ENCODE measurements at places on chromosomes 5 and 9.

DNA sequence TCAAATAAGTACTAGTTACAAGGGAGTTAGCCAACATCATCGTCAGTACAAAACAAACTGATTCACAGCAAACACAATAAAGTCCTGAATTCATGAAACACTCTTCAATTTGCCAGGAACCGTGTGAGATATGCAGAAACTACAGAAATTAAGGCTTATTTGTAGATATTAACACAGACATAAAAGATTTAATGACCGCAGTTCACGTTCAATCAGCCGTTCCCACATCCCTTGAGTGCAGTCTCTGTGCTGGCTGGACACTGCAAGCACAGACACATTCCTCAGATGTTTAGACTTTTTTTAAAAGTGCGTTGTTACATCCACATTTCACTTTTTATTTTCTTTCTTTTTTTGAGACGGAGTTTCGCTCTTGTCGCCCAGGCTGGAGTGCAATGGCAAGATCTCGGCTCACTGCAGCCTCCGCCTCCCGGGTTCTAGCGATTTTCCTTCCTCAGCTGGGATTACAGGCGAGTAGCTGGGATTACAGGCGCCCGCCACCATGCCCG is 566 bp upstream of the CEP78 start:
- no peak for DNase-seq

GRCh38 chr5:177378884-177379883 is 5.0 kb upstream of the SLC34A1 start:
- no peak for DNase-seq

DNA sequence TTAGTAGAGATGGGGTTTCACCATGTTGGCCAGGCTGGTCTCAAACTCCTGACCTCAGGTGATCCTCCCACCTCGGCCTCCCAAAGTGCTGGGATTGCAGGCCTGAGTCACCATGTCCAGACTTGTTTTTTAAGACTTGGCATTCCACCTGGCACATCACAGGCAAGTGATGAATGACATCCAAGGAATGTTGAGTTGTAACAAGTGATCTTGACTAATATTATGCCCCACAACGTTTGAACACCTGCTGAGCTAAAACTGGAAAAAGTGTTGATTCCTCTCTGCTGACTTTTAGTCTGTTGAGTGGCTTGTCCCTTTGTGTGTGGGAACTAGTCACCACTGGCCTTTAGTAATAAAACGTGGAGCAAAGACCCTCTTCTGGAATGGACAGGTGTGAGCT is 54.6 kb downstream of the SUB1 start:
- DNase-seq, result no peak

DNA sequence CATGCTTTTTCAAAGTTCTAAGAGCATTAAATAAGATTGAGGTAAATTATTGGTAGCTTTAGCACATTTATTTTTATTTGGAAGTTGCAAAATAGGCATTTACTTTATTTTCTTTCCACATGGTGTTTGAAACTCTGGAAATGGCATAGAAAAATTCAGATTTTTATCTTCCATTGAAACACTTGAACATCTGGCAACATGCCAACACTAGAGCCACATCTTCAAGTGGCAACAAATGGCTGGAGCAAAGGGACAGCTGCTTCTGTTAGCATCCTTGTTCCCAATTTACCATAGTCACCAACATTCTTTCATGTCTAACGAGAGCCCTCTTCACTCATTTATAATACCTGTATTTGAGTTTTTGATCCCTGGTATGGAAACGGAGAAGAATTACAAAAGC is 539.9 kb downstream of the ZNF608 start:
- DNase-seq, result no peak

- DNase-seq, result no peak
These were observed 292.9 kb downstream of the MED10 start for GRCh38 chr5:6085341-6085860.

- no peak for DNase-seq
These were observed 170.5 kb downstream of the DCP2 start for GRCh38 chr5:113147101-113147508.

DNA sequence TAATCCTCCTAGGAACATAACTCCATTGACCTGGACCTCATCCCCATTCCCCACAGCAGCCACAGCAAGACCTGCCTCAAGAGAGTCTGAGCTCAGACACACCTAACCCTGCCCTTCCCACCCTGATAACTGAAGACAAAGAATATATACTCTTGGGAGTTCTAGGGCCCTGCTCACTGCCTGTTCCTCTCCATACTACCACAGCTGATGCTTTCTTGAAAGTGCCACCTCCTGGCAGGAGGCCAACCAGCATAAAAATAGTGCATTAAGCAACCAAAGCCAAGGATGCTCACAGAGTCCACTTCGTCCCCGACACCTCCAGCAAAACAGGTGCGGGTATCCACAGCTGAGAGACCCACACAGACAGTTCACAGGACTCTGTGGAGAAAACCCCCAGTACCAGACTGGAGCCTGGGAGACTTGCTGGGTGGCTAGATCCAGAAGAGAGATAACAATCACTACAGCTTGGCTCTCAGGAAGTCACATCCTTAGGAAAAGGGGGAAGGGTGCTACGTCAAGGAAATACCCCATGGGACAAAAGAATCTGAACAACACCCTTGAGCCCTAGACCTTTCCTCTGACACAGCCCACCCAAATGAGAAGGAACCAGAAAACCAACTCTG is 23.5 kb downstream of the FAM114A2 start:
- DNase-seq, result no peak

GRCh38 chr9:130834371-130835336 is at the start of gene ABL1:
Gene ABL1 (plus strand): TSS chr9:130835254. CDS start chr9:130835447, 193 bp downstream.
- DNase-seq, result no peak

DNA sequence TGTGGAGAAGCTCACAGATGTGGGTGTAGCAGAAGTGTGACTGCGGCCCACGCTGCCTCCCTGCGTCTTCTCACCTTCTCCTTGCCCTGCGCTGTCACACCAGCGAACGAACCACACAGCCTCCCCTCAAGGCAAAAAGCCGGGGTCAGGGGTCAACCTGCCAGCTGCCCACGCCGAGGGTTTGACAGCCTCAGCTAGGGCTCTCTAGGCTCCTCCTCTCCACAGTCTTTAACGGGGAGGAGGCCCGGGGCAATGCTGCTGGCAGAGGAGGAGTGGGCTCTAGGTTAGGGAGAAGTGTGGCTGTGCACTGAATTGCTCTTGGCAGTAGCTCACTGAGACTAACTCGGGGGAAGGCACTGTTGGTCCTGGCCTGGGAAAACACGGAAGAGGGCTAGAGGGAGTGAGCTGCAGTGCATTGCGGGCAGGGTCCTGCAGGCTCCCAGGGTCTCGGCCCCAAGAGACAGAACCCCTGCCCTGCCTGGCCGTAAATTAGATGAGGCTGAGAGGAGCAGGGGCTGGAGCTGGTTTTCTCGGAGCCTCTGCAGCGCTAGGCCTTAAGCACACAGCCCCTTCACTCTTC is 4.2 kb upstream of the TRIM52 start:
- no peak for DNase-seq

GRCh38 chr5:133222040-133222439 is 170.2 kb downstream of the HSPA4 start:
- DNase-seq, result no peak

DNA sequence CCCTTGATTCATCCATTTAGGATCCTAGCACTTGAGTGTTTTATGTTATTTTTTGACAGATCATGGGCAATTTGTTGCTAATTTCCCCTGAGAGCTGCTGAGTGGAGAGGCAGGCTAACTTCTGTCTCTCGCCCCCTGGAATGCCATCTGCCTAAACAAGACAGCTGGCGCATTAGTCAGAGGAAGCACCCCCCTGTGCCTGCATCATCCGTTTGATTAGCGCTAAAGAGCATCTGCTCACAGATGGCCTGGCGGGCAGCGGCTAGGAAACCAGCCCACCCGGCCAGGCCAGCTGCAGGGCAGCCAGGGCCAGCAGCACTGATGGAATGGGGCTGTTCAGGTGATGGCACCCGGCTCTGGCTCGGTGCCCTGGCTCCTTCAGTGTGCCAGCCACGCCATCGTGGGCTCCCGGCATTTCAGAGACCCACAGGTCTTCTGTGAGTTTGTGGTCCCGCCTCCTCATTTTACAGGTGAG is 22.9 kb upstream of the ASS1 start:
- DNase-seq, result no peak

GRCh38 chr9:127561491-127562278 is 50.4 kb upstream of the STXBP1 start:
- no peak for DNase-seq

DNA sequence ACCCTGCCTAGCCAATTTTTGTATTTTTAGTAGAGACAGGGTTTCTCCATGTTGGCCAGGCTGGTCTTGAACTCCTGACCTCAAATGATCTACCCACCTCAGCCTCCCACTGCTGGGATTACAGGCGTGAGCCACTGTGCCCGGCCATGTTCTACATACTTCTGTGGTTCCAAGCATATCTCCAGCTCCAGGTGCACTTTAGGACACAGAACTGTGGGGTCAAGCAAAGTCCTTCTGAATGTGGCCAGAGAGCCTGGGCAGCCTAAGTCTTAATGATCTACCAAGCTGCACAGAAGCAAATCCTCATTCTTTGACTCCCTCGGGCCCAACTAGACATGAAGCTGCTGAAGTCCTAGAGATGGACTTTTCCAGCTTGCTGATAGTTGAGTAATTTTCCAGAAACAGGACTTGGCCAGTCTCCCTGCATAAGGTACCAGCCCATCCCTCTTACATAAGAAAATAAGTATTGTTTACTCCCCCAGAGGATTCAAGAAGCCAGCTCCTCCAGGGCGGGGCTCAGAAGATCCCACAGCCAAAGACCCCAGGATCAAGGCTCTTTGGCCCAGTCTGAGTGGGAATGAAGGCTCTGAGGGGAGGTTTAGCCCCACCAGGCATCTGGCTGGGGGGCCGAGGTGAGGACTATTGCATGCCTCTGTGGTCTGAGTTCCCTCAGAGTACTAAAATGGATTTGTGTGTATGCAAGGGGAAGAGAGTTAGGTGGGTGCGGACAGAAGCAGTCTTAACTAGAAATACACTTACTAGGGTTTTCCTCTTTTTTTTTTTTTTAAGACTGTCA is 8.7 kb downstream of the CLTB start:
- DNase-seq, result no peak

DNA sequence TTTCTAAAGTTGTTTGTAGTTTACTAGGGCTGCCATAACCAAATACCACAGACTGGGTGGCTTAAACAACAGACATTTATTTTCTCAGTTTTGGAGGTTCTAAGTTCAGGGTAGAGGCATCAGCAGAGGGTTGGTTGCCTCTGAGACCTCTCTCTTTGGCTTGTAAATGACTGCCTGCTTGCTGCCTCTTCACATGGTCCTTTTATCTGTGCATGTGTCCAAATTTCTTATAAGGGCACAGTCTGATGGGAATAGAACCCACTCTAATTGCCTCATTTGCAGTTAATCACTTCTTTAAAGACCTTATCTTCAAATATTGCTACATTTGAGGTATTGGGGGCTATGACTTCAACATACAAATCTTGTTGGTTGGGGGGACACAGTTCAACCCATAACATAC is 36.8 kb downstream of the GPBP1 start:
- no peak for DNase-seq

GRCh38 chr9:133342570-133342969 is 5.4 kb downstream of the MED22 start:
- DNase-seq, result no peak

DNA sequence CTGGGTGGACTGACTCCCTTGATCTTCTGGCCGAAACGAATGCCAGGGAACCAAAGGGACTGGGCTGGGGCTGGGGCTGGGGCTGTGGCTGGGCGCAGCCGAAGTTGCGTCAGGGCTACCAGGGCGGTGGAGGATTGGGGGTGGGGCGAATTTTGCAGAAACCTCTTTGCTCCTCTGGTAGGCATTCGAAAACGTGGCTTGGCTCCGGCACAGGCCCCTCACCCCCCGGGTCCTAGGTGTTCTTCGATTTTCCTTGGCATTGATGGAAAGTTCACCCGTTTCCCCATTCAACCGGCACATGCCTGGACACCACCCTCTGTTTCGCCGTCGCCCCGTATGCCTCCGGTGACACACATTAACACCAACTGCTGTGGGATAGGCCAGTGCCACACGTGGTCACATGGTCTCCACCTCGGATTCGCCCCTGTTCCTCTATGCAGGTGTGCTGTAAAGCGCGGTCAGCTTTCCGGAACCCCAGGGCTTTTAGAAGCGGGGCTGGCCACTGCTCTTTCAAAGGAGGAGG is 477.1 kb downstream of the SPATA31A7 start:
- no peak for DNase-seq

- no peak for DNase-seq
These were observed 18.5 kb upstream of the TIMD4 start for GRCh38 chr5:156981481-156981880.

GRCh38 chr9:115292584-115293279 is 174.8 kb upstream of the TNC start:
- DNase-seq, result no peak

GRCh38 chr5:73946278-73946677 is 320.3 kb downstream of the ARHGEF28 start:
- DNase-seq, result no peak

GRCh38 chr9:36164989-36165388 is 4.2 kb upstream of the CCIN start:
- DNase-seq, result no peak

DNA sequence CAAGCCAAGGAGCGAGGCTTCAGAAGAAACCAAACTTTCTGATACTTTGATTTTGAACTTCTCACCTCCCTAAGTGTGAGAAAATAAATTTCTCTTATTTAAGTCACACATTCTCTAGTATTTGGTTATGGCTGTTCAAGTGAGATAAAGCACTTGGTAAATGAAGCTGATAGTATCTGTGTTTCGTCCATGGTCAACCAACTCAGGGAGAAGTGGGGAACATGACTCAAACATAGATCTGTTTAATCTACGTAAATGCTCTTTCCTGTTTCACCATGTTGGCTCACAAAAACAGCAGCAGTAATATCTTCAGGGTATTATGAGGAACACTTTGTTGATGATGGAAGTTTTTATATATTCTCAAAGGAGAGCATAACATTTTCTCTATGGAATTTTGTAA is 2167.2 kb upstream of the C9orf72 start:
- DNase-seq, result no peak

GRCh38 chr9:128411364-128412119 is 9.1 kb upstream of the CERCAM start:
- no peak for DNase-seq

DNA sequence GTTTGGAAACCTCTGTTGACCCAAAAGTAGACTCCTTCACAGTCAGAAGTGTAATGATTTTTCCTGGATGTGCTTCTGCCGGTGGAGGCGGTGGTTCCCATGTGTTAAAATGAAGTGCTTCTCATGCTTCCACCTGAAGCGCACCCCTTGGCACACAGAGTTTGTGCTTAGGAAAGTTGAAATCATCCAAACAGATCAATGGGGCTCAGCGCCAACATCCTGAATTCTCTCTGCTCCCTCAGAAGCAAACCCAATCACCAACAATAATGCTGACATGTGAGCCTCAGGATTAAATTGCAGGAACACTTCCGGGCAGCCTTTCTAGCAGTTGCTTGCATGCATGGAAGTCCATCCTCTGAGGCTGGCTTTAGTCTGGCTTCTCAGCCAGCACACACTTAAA is 71.0 kb downstream of the MED10 start:
- DNase-seq, result no peak

GRCh38 chr5:122327110-122327509 is 15.1 kb downstream of the SNCAIP start:
- DNase-seq, result no peak

GRCh38 chr5:123511290-123511647 is 708 bp upstream of the CSNK1G3 start:
- no peak for DNase-seq

Data from putamen (tissue), 1 donor.